Memory B cell (primary cell): ENCODE measurements at places on chromosomes 12 and 14.

GRCh38 chr14:100402631-100403030 is 79.5 kb downstream of the SLC25A47 start:
- no peak for DNase-seq

DNA sequence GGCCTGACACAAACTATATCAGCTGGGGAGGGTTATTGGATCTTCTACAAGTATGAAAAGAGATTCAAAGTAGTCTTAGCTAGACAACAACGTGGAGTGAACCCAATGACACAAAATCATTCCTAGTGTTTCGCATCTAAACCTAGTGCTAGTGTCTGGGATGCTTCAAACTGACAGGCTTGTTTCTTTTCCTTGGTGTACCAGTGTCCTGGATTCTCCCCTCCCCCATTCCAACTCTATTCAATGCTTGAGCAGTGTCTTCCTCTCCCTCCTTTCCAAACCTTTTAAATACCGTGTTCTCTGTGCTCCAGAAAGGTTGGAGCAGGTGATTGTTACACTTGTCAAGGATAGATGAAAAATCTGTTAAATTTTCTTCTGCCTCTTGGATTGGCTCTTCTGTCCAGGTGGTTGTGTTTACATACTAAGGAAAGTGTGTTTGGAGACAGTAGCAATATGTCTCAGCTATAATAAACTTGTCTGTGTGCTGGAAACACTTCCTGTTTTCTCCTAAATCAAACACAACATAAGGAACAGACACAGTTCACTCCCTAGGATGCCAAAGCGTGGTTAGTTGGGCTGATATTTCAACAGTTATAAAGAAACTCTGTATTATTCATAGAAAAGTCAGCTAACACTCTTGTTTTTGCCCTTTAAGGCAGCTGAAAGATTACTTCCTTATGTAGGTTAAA is 14.4 kb upstream of the GUCY2C start:
- no peak for DNase-seq

DNA sequence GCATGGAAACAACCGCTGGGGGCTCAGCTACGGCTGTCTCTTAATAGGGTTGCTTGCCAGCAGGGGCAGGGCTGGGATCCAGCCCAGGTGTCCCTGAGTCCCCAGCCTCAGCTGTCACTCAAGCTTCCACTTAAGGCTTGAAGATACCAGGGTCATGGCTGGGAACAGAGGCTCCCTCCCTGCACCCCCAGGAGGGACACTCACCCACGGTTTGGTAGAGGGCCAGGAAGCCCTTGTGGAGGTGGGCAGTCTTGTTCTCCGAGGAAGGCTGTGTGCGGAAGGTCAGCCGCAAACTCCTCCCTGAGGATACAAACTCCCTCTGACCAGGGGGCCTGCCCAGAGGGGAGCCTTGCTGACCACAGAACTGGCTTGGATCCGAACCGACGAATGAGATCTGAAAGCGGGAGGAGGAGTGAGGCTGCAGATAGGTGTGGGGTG is 7.3 kb downstream of the C1RL start:
- no peak for DNase-seq

- DNase-seq, result no peak
Measured at GRCh38 chr12:84661786-84662185, 250.8 kb downstream of the SLC6A15 start.

DNA sequence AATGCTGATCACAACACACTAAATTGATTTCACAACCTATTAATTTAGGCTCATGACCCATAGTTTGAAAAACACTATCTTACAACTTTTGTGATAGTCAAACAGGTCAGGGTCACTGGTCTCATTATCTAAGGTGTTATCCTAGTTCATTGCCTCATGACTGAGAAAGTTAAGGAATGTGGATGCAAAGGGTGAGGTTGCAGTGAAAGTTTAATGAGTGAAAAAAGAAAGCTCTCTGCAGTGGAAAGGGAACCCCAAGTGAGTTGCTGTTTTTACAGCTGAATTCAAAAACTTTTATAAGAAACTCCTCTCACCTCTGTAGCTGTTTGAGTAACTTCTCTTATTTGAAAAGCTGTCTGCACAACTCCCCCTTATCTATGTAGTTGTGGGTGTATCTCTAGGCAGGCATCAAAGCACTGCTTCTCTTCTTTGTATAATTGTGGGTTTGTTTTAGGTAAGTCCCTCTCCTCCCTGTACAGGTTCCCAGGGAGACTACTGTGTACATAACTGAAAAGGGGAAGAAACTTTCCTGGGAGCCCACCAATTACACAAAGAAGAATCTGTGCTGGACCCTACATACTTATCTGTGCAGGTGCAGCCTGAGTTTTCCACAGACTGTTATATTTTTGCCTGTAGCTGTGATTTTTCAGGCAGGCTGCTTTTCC is 18.9 kb downstream of the DNAL1 start:
- DNase-seq, result no peak
